ENCODE measurements at places on chromosomes 16 and 17.
A peak's percentile ranks its signal among the peaks of the same experiment; 100 is the strongest.

DNA sequence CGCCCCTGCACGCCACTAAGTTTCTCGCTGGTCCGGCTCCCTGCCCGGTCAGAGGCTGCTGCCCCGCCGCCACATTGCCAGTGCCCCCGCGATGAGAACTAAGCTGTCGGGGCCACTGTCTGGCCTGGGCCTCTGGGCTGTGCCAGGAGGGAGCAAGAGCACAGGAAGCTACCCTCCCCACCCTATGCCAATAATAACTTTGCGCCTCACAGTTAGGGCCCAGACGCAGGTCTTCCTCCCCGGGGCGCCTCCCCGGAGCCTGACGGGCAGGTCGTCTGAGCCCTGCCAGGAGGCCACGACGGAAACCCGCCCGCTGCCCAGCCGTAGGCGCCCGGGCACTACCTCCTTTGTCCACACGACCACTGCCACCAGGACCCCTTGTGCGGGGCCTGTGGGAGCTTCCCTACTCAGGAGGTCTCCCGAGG, 1.5 kb downstream of the ZFPM1 start:
- no peak for DNase-seq

GRCh38 chr17:42061646-42062487, 11.5 kb upstream of the C17orf113 start:
- DNase-seq, result no peak

DNA sequence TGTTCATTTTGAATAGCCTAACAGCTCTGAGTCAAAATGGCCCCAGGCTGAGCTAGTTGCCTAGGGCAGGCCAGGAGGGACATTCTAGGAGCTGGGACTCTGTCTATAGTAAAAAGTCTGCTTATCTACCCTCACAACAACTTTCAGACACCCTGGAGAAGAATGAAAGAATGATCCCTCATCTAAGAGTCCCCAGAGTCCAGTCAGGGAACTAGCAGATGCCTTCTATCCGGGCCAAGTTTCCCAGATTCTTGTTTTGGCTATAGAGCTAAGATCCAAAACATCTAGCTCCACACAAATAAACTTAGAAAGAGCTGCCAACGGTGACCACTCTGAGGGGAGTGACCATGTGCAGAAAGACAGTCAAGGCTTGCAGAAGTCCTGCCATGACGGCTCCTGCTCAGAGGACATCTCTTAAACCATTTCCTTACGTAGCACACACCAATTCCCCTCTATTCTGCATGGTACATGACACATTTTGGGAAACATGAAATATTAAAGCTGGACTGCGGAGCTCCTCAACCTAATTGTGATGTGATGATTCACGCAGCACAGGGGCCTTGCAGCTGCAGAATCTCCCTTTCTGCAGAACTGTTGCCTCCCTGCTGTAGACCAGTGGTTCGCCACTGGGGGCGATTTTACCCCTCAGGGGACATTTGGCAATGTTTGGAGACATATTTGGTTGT, 24.2 kb downstream of the FAM20A start:
- DNase-seq, result no peak

- no peak for DNase-seq
These were observed 99.5 kb downstream of the C16orf78 start for GRCh38 chr16:49473131-49473530.

- no peak for DNase-seq
These were observed 6.9 kb downstream of the MRM1 start for GRCh38 chr17:36608280-36608679.

DNA sequence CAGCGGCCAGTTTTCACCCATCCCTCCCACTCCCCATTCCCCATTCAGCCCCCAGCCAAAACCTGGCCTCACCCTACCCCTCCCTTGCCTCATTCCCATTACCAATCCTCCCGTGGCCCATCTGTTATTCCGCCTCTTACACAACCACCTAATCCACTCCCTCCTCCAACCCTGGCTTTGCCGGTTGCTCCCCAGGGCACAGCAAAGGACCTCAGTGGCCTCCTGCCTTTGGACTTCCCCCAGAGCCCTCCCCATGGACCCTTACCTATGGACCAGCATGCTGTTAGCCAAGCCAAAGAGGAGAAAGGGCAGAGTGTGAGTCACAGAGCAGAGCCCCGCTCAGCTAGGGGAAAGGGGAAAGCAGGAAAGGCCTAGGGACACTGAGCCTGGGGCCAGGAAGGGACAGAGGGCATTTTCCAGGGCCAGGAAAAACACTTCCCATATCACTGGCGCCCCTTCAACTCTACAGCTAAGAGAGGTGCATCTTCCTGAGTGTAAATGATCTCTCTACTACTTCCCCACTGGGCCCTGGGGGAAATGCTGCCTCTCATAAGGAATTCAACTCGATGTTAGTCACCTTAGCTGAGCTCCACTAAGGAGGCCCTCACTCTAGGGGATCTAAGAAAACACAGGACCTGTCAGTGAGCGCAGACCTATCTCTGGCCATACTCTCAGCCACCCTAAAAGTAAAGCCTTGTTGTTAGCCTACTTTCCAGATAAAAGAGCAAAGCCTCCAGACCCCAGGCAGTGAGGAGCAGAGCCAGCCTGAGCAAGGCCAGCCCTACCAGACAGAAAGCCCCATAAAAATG, 10.6 kb downstream of the PEMT start:
- DNase-seq, result no peak

DNA sequence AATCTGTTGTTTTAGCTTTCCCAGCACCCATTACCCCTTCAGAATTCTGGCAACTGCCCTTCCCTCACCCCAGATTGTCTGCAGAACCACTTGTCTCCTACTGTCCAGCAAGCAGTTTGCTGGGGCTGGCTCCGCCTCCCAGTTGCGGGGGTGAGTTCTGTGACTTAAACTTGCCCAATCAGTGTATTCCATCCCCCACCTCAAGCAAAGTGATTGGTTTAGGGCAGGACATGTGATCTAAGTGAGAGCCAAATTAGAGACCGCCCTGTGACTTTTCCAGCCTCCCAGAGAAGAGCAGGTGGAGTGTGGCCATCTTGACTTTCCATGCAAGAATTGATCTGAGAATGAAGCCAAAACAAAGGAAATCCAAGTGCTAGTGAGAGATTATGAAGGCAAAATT, 22.7 kb upstream of the SRCIN1 start:
- DNase-seq, result no peak

GRCh38 chr17:65749479-65749878, 188.0 kb upstream of the AXIN2 start:
- DNase-seq, result no peak

GRCh38 chr16:88759245-88759975, 25.6 kb downstream of the PIEZO1 start:
- no peak for DNase-seq

GRCh38 chr16:28104404-28104803, 40.9 kb upstream of the GSG1L start:
- no peak for DNase-seq

GRCh38 chr16:19415461-19415860, 2.2 kb upstream of the TMC5 start:
- no peak for DNase-seq

DNA sequence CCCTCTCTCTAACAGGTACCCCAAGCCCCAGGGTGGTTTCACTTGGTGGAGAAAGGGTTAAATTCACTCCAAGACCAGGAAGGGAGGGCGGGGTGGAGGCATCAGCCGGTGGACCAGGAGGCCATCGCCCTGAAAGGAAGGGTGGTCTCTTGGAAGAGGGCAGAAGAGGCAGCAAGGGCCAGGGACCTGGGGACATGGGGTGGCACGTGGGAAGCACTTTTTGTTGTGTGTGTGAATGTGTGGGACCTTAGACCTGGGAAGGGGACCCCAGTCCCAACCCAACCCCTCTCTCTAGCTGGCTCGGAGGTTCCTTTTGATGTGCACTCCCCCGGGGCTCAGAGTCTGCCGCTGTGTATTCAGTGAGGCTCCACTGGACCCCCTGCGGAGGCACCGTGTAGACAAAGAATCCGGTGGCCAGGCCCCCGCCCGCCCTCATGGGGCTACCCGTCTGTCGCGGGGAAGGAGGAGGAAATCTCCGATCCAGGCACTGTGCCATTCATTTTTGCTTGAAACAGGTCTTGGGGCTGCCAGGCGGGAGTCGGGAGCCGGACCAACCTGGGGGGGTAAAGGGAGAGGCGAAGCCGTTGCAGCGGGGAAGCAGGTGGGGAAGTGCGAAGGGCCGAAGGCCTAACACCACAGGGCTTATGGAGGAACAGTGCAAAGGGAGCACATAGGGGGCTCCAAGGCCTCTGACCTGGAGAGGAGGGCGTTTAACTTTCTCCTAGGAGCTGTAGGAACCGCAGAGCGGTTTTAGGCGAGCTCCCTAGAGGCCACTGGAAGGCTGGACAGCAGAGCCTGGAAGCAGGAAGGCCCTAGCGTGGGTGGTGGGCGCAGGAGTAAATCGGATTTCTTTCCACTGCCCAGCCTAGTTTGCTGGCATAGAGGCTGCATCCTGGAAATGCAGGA, 3.2 kb upstream of the WNT3 start:
- DNase-seq, result no peak

DNA sequence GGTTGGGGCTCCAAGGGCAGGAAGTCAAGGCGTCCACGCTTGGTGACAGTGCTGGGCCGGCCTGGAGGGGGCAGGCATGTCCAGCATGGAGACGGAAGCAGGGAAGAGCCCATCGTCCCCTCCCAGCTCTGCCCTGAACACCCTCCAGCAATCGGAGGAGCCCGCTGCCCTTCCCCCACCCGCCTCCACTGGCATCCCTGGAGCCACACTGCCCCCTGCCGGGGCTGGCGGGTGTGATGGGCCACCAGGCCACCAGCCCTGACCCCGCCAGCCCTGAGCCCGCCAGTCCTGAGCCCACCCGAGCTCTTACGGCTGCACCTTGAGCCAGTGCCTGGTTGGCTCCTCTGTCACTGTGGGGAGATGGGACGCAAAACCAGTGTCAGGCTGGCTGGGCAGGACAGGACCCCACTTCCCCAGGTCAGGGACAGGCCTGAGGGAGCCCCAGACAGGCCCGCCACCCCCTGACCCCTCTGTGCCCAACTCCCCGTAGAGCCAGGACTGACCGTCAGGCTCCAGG, 4.1 kb upstream of the CDH15 start:
- DNase-seq, result peak; percentile 56

- no peak for DNase-seq
These were observed 5.9 kb downstream of the GSPT1 start for GRCh38 chr16:11909653-11910545.

GRCh38 chr17:10045871-10046658, 141.0 kb upstream of the RCVRN start:
- no peak for DNase-seq

DNA sequence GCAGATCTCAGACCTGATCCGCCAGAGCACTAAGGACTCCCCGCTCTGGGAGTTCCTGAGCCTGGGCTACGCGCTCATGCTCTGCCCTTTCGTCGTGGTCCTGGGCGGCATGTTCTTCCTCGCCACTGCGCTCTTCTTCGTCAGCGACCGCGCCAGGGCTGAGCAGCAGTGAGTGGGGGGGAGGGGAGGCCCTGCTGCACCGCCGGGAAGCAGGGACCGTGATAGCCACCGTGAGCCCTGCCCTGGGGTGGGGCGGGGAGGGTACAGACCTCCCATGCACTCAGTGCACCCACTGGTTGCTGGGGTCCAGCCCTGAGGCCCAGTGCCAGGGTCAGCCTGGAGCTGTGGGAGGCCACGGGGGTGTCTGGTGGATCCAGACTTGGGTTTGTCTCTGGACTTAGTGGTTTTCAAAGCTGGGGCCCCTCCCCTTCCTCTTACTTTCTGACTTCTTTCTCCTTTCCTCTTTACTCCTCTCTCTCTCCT, 18.9 kb downstream of the MYBBP1A start:
- no peak for DNase-seq

- DNase-seq, result no peak
These were observed 29.0 kb upstream of the IRF8 start for GRCh38 chr16:85869785-85870558.

DNA sequence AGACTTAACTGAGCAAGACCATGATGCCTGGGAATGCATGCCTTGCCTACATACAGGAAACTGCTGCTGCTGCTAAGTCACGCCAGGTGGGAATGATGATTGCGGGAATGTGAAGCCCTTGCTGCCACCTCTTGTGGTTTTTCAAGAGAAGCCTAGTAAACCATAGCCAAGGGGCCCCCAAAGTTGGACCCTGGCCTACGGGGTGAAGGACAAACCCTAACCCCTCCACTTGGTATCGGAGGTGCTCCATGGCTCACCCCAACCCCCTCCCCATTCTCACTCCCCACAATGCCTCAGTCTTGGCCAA, 233.9 kb downstream of the ZNF423 start:
- DNase-seq, result no peak

GRCh38 chr17:2092253-2092652, 37.4 kb downstream of the HIC1 start:
- DNase-seq, result no peak

GRCh38 chr17:78879635-78880186, 23.3 kb downstream of the CEP295NL start:
- DNase-seq, result no peak

- peak; percentile 46 for DNase-seq
These were observed 18.0 kb downstream of the GRB7 start for GRCh38 chr17:39755554-39756379.

DNA sequence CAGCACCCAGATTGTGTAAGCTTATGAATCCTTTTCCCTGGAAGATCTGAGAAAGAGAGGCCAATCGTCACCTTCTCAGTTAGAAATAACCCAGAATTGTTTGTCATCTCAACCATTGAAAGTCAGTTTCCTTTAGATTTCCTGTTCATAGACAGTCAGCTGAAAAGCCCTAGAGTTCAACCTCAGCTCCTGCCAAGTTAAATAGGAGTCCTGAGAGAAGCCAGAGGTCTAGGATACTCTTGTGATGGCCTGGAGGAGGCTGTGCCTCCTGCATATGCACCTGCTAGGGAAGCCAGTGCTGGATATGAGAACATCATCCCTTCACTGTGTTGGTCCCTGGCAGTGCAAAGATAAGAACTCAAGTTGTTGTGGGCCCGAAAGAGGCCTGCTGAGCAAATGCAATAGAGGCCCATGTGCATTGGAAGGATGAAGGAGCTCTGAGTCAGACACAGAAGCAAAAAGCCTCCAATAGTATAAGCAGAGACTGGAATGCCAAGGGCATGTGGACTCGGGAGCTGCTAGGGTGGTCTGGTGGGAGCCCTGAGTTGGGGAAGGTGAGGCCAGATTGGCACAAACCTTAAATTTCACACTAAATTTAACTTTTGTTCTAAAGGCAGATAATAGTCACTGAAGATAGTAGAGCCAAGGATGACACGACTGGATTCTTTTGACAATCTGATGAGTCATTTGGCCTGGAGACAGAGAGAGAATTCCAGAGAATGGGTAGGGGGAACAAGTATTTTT, 520.9 kb upstream of the CDH5 start:
- DNase-seq, result no peak

DNA sequence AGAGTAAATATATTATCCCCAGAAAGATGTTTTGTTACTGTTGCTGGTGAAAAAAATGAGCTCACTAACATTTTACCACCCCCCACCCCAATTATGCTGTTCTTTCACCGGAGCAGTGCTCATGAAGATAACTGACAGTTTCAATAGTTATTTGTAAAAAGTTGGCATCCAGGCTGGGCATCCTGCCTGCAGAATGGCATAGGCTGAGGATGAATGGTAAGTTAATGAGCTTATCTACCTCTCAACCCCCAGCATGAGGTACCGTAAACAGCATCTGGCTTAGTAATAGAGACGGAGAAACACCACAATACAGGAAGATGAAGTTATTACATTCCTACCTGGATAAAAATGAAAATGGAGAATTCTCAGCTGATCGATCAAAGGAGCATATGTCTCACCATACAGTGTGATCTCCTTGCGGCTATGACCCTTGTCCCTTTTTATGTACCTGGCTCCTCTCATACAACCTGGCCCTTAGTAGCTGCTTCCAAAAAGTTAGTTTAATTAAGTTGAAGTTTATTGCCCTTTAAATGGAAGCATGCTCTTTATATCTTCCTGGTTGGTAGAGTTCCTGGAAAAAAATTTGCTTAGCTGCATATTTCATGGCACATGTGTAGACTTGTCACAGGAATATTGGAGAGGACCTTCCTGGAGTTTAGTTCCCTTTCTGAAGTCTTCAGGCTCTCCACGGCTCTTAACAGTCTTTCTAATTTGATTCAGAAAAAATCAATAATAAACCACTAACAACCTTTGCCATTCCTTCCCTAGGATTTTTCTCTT, 61.2 kb upstream of the MPHOSPH6 start:
- DNase-seq, result no peak

All from stimulated activated CD8-positive, alpha-beta memory T cell treated with anti-CD3 and anti-CD28 coated beads, Interleukin-15, amount 100 ng/mL, for 4 hours (primary cell).